SHP77 treated with DMSO at 0.1 percent for 48 hours (cell line): ENCODE measurements at places on chromosomes 3 and 15.

DNA sequence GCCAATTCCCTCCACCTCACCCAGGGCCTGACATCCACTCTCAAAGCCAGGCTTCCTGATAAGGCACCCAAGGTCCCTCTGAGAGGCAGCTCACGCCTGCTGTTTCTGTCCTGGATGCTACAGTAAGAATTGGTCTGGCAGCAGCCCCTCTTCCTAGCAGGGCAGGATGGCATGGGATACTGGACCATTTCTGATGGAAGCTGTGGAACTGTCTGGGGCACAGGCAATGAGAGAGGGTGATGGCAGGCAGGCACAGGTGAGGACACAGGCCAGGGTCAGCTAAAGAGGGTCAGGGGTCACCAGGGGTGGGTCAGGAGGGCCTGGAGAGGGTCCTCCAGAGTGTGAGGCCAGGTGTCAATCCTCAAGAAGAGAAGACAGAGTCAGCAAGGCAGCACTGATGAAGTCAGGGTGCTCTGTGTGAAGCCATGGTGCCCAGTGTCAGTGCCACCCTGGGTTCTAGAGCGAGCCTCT is 41.9 kb upstream of the SLC41A3 start:
- no peak for DNase-seq

DNA sequence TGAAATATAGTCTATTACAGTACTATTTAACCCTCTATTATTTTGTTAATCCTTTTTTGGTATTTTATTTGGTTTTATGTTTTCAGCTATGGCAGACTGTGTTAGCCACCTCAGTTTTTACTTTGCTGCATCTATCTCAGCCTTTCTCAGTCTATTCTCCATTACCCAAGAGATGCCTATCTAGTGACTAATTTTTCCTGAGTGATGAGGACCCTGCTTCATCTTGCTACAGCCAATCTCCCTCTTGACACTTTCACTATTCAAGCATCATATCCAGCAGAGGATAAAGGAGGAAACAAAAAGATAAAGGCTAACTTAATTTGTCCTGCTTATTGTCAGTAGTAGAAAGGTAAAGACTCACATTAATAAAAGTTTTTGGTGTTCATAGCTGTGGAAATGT is 141.8 kb upstream of the NECTIN3 start:
- no peak for DNase-seq

- DNase-seq, result no peak
Measured at GRCh38 chr15:40323953-40324937, 753 bp downstream of the INAFM2 start.

DNA sequence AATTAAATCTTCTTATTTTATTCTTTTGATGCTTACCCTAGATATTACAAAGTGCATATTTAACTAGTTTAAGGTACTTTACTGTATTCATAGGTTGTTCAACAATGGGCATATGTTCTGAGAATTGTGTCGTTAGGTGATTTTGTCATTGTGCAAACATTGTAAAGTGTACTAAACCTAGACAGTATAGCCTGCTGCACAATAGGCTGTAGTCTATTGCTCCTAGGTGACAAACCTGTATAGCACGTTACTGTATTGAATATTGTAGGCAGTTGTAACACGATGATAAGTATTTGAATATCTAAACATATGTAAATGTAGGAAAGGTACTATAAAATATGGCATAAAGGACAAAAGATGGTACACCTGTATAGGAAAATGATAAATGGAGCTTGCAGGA is 100.7 kb downstream of the CACNA2D3 start:
- DNase-seq, result no peak

GRCh38 chr3:107729686-107730085 is 206.9 kb downstream of the BBX start:
- no peak for DNase-seq
